Globus pallidus (tissue), 1 donor: ENCODE measurements at places on chromosomes 6 and 20.

DNA sequence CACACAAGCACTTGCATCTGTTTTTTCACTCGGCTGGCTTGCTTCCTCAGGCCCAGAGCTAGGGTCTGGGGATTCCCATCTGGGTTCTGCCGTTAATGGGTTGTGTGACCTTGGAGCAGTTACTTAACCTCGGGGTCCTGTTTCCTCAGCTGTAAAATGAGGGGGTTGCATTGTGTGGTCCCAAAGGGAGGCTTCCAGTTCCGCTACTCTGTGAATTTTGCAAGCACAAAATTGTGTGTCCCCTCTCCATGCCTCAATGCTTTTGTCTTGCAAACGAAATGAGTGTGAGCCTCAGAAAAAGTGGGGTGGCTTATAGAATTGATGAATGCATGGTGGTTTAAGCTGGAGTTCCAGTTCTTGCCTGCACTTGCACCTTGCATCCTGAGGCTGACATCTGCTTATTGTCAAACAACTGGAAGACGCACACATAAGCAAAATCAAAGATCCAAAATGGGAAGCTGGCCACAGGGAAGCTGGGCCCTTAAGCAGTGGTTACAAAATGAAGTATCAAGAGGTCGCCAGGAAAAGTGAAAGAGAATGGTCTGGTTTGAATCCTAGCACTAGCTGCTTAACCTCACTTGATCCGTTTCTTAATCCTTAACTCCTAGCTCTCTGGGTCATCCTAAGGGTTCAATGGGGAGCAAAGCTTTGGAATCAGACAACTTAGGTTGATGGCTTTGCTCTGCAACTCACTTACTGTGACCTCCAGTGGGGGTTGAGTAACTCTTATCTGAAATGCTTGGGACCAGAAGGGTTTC lies 490.6 kb downstream of the DHX35 start:
- DNase-seq, result no peak

DNA sequence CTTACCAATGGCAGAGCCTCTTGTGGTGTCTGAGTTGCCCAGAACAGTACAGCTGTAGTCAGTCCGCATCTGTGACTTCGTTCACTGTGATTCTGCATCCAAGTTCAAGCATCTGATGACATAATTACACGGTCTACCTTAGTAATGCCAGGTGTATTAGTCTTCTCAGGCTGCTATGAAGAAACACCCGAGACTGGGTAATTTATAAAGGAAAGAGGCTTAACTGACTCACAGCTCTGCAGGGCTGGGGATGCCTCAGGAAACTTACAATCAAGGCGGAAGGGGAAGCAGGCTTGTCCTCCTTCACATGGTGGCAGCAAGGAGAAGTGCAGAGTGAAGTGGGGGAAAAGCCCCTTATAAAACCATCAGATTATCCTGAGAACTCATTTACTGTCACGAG lies 163.9 kb upstream of the SULF2 start:
- no peak for DNase-seq

DNA sequence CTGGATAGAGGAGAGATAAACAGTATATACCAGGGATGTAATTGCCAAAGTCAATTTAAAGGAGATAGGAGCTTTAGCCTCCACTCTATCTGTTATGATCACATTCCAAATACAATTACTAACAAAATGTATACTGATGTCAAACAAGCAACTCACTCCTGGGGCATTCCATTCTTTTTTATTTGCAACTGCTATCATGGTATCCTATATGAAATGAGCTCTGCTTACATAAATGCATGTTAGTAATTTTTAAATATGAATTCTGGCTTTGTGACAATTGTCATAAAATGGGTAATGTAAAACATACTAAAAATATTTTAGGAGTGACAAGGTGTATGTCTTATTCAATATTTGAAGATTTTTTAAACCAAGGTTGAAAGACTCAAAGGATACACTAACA lies 751.1 kb downstream of the HACE1 start:
- DNase-seq, result no peak

- DNase-seq, result no peak
Measured at GRCh38 chr20:38197619-38198018, 32.5 kb upstream of the TGM2 start.

DNA sequence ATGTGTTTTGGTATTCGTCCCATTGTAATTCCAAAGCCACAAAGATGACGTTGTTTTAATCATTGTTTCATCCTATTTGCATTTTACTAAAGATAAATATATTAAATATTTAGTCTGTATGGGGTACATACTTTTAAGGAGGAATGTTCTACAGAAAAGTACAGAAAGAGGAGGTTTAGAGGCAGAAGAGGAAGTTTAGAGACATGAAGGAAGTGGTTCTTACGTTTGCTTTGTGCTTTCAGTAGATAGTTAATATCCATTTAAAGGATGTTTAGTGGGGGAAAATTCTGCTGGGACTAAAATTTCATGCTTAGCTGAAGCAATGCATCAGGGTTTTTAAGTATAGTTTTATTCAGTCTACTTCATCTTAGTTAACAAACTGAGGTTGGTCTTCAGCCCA lies 116.6 kb downstream of the CRYBG1 start:
- no peak for DNase-seq

DNA sequence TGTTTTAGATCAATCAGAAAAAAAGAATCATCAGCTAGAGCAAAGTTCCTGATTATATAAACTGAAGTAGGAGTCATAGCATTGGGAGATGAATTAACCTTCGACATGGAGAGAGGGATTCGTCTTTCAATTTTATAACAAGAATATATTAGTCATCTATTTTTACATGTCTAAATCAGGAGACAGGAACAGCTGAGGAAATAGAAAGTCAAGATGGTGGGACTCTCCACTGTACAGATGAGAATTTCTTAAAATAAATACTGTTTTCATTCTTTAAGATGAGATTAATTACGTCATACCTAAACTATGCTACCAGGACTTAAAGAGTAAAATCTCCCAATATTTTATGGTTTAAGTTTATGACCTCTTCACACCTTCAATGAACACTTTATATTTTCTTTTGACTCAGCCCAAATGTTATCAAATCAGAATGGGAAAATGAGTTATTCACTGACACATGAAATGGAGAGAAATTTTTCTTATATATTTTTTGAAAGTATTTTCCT lies 1137.7 kb downstream of the EPHA7 start:
- no peak for DNase-seq

GRCh38 chr6:52491203-52492069 lies 71.3 kb downstream of the EFHC1 start:
- DNase-seq, result no peak

DNA sequence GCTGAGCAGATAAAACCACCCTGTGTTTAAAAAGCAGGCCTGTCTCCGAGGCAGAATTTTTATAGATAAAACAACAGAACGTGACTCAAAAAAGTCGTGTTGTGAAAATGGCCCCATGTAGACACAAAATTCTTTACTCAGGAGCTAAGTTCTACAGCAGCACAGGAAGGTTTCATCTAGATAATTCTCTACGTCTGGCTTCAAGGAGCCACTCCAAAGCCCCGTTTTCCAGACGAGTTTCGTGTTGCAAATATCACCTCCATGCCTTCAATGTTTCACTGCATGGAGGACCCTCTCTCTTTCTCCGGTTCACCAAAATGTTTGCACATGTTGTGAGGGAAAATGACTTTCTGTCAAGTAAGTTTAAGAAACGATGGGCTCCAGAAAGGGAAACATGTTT lies 12.0 kb upstream of the BMP7 start:
- no peak for DNase-seq

GRCh38 chr6:72963946-72964345 lies 261.4 kb downstream of the KHDC1L start:
- DNase-seq, result no peak
